Muscle of arm (tissue), 14 donors: ENCODE measurements at places on chromosomes 7 and 10. TPM values are rescaled to one million over a fixed set of nuclear protein-coding genes. Genes with fewer than 3 reads are reported as not detected.

DNA sequence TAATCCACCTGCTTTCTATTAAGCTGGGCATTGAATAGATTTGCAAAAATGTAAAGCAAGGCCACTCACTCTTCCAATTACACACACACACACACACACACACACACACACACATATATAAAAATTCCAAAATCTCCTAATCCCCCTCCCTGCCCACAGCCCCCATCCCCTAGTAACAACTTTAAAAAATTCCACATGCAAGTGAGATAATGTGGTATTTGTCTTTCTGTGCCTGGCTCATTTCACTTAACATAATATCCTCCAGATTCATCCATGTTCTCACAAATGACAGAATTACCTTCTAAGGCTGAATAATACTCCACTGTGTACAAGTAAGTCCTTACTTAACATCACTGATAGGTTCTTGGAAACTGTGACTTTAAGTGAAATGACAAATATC lies 24.2 kb downstream of the SH2D4B start:
- no peak for DNase-seq

Gene ABLIM1
- polyA plus RNA-seq, result 48.5 TPM

DNA sequence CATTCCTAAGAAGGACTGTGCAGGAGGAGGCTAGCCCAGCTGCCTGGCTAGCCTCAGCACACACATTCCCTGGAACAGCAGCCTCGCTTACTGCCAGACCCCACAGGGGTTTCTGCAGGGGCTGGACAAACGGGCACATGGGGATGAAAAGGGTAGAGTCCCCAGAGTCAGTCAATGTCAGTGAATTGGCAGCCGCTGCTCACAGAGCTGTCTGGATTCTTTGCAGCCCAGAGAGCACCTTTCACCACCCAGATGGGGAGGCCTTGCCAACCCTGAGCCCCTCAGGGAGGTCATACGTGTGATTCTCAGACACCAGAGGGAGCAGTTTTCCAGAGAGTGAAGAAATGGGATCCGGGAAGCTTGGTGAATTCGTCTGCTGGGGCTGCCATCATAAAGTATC lies 143.3 kb downstream of the KCNMA1 start:
- no peak for DNase-seq

DNA sequence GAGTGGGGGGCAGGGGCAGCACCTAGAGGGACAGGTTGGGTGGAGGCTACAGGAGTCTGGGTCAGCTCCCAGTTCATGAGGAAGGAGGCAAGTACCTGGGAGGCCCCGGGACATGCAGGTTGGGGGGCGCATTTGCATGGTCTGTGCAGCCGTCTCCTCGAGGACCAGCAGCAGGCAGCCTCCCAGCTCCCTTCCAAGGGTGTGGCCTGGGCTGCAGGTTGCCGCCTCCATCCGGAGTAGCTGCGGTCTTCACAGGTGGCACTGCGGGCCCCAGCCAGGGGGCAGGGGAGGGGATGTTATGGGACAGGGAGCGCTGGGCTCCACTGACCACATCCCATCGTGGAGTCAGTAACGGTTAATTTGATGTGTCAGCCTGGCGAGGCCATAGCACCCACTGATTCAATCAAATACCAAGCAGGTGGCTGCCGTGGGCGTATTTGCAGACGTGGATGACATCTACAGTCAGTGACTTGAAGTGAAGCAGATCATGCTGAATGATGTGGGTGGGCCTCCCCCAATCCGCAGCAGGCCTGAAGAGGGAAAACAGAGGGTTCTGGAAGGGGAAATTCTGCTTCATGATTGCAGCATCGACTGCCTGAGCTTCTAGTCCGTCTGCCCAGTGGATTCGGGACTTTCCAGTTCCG lies 81.6 kb downstream of the PRKAG2 start:
- DNase-seq, result no peak

GRCh38 chr7:39686261-39686924 lies 63.0 kb downstream of the RALA start:
- DNase-seq, result no peak

DNA sequence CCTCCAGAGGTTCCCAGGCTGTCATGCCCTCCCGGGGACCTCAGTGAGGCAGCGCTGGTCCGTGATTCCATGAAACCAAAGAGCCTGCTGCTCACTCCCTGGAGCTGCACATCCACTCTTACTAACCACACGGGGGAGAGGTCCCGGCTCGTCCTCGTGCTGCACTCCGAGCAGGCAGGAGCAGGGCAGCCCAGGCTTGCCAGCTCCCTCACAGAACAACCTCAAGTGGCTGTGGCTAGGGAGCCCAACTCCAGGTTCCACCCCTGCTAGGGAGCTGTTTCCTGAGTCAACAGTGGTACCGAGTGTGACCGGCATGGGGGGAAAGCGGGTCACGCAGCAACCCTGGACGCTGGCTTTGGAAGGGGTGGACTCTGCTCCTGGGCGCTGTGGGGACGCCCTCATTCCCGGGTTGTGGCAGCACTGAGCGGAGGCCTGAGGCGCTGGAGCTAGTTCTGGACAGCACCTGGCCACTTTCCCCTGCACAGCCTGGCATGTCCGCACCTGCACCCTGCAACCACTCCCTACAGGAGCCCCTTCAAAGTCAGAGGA lies 27.9 kb upstream of the PPP2R2D start:
- DNase-seq, result no peak

DNA sequence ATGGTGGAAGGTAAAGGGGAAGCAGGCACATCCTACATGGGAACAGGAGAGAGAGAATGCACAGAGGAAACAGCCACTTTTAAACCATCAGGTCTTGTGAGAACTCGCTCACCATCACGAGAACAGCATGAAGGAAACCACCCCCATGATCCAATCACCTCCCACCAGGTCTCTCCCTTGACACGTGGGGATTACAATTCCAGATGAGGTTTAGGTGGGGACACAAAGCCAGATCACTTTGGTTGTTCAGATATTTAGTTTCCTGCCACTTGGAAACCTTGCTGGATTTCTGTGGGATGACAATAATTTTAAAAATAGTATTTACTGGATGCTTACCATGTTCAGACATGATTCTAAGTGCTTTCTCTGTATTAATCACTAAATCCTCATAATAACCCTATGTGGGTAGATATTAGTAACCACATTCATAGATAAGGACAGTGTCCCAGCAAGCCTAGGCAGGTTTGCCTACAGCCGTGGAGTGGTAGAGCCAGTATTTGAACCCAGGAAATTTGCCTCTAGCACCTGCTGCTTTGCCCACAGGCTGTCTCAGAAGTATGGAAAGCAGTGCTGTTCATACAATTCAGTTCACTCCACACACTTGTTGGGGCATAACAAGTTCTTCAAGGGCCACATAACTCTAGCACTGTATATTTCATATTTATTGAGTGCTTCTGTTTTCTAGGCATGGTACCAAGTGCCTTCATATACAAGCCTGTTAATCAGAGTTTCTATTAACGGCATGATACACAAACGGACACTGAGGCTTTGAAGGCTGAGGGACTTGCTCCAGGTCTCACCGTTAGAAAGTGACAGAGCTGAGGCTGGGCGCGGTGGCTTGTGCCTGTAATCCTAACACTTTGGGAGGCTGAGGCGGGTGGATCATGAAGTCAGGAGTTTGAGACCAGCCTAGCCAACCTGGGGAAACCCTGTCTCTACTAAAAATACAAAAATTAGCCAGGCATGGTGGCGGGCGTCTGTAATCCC lies 8.3 kb downstream of the TLL2 start:
- DNase-seq, result no peak

Gene NCF1
- polyA plus RNA-seq, result not detected

DNA sequence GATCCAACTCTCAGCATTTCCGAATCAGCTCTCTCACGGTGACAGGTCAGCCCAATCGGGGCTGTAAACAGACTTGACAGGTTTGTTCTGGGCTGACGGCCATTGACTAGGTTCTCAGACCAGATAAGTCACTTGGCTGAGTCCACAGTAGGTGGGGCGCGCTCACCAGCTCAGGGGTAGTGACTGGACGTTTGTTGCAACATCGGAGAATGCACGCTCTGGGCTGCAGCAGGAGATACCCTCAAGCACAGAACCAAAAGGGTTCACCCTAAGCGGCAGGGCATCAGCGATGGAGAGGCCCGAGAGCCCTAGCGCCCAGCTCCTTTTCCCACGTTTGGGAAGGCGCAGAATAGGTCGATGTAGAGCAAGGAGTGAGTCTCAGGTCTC lies 1.8 kb downstream of the KLLN start:
- no peak for DNase-seq

Gene C10orf105
- polyA plus RNA-seq, result 0.21 TPM

DNA sequence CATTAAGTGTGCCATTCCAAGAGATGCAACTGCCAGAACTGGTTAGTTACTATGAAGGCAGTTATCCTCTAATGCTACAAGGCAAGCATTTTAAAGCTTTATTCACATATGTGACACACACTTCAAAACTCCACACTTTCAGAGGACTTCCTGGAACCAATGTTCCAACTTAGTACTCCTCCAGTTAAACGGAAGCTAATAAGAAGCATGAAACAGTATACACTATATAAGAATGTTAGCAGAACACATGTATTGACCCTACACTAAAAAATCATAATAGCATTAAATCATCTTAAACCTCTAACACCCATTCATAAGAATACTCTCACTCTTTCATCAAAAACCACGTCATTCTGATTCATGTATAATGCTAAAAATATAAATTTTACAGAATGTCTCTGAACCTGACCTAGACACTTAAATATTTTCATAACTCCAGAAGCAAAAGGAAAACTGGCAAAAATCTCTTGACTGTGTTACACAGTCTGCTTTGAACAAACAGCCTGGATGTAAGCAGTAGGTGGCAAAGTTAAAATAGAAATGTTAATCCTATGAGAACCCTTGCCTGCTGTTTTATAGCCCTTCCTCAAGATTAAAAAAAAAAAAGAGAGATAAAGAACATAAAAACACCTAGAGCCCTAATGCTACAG lies 135.0 kb downstream of the SEMA3C start:
- DNase-seq, result no peak

DNA sequence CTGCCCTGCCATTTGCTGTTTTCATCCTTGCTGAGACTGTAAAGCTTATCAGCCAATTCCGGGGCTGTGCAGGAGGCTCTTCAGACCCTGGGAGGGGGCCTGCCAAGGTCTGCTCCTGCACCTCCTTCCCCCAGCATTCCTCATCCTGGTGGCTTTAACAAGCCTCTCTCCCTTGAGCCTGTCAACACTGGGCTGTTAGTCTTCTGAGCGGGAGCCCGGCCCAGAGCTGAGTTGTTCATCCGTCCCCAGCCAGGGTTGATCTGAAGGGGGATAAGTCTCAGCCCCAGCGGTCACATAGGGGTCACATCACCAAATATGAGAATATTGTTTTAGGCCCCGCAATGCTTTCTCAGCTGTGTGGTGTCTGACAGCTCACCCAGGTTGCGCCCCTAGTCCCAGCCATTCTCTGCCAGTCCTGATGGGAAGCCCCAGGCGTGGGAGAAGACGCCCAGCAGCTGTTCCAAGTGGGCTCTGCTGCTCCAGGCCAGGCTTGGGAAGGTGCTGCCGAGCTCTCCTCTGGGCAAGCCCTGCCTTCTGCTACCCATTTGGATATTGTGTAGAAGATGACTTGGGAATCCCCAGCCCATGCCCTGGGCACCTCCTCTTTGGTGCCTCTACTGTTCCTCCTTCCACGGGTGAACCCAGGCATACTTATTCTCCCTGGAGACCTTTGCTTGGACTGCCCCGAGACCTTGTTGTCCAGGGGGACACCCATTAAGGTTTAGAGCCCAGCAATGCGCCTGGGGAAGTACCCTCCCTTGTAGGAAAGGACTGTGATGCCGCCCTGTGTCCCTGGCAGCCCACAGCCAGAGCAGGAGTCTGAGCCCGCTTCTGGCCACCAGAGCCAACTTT lies 23.5 kb upstream of the TRIM8 start:
- no peak for DNase-seq

Gene OR2A5
- not detected for polyA plus RNA-seq

- no peak for DNase-seq
These were observed 3.1 kb downstream of the STRA8 start for GRCh38 chr7:135236727-135237126.

DNA sequence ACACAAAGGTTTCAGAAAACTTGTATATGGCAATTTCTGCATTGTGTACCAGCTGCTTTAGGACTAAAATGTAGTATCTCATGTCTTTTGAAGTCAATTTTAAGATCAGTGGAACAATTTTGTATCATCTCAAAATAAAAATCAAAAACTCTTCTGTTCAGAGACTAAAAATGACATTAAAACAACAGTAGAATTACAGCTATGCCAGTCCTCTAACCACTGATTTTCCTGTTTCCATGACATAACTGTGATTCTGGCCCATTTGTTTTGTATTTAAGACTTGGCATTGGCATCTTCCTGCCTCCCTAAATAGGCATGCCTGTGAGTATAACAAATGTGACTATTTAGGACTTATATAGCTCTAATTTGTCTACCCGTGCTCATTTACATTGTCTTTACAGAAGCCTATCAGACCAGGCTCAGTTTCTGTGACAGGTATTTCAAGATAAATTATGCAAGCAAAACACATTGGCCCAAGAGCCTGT lies 29.1 kb upstream of the VPS41 start:
- DNase-seq, result no peak

GRCh38 chr7:26201247-26202018 lies at the start of gene CBX3:
Gene CBX3 (plus strand): TSS chr7:26201745. CDS start chr7:26202999, 1,254 bp downstream.
- DNase-seq, result peak; percentile 76

Gene UCMA
- 0.92 TPM for polyA plus RNA-seq

Gene GHRHR
- 0.88 TPM for polyA plus RNA-seq

DNA sequence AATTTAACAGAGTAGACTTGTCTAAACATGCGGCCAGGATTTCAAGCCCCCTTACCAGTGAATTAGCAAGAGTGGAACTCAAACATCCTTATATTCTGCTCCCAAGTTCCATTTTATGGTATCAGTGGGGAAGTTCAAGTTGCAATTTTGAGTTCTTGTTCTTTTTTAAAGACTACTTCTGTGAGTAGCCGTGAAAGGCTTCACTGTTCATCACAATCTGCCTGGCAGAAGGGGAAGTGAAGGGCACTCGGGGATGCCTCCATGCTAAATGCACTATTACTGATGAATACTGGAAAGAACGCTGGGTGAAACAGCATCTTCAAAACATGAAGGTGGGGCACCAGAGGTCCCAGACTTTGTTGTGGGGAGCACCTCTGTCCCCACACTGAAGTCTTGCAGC lies 22.4 kb upstream of the FGL2 start:
- DNase-seq, result no peak

- DNase-seq, result no peak
These were observed 85.4 kb upstream of the PDGFA start for GRCh38 chr7:604884-605531.

Gene ESYT2
- 33.9 TPM for polyA plus RNA-seq

DNA sequence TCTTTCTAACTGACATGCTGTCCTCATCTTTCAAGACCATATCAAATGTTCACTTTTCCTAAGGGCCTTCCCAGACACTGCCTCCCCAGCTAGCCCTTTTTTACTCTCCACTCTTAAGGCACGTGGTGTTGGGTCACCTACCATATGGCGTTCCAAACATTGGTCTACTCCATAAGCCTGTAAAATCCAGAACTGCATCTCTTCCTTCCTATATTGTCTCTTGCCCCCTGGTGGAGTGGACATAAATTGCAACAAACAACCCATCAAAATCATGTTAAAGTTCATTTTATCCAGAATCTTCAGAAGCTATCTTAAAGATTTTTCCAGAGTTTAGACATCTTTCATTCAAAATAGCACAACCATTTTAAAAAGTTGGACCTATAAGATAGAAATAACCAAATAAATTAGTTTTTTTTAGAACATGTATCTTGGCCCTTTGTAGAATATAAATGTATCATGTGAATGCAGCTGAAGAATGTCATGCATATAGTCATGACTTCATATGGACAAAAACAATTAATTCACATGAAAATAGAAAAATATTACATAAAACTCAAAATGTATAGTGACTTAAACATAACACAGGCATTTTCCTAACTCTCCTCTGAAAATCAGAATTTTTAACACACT lies 180.6 kb upstream of the CHRM2 start:
- DNase-seq, result no peak

Gene ENKUR
- polyA plus RNA-seq, result not detected

Gene PRF1
- polyA plus RNA-seq, result 0.31 TPM
